ENCODE measurements at places on chromosomes 16 and 17.

DNA sequence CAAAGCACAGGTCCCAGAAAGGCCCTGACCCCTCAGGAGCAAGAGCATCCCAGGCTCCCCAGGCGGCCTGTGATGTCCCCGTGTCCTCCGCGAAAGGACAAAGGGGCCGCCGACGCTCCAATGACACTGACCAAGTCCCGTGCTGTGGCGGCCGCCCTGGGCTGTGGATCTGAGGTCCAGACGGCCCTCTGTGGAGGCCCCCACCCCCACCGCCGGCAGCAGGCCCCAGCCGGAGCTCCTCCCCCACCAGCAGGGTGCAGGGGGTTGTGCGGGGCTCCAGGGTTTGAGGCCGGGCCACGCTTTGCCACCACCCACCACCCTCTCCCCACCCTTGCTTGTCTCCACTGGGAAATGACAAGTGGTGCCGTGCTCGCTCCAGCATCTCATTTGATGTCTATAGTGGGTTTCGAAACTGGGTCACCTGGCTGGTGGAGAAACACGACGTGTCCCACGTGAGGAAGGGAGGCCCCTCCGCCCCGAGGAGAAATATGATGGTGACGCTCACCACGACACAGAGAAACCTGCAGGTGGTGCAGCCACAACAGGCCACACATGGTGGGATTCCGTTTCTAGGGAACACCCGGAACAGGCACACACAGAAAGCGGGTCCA, 31.2 kb upstream of the ZNF469 start:
- no peak for DNase-seq

GRCh38 chr17:44350733-44351226, 5.7 kb downstream of the GRN start:
- DNase-seq, result no peak

- no peak for DNase-seq
Measured at GRCh38 chr17:72579990-72580320, 459.1 kb downstream of the SOX9 start.

- DNase-seq, result no peak
Measured at GRCh38 chr17:29603109-29603674, 10.3 kb downstream of the ANKRD13B start.

DNA sequence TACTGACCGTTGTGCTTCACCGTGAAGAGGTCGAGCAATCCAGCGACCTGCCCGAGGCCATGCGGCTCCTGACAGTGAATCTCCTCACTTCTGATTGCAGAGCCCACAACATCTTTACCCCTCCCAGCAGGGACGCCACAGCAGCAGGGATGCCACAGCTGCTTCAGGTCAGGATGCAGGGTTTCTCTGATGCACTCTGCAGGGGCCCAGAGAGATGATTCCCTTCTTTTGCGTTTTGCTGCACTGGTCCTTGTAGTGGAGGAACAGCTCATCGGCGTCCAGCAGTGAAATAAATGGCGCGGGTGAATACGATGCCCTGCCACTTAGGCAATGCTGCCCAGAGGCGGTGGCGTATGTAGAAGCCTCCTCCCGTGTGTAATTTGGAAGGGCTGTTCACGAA, 5.6 kb downstream of the KIAA0513 start:
- DNase-seq, result no peak

- no peak for DNase-seq
Measured at GRCh38 chr17:76241204-76241538, 878 bp upstream of the RNF157 start.

DNA sequence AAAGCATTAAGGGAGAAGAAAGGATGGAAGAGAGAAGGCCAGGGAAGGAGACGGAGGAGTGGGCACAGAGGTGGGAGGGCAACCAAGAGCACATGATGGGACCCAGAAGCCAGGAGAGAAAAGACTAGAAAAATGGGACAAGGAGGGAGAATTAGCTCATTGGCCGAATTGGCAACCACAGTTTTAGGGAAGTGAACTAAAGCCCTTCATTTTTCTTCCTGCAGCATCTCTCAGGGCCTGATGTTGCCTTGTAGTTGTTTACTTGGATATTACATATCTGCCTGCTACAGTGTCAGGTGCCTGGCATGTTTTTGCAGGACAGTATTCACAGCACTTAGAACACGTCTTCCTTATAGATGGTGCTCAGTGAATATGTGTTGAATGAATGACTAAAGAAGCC, 19.0 kb downstream of the EMP2 start:
- no peak for DNase-seq

DNA sequence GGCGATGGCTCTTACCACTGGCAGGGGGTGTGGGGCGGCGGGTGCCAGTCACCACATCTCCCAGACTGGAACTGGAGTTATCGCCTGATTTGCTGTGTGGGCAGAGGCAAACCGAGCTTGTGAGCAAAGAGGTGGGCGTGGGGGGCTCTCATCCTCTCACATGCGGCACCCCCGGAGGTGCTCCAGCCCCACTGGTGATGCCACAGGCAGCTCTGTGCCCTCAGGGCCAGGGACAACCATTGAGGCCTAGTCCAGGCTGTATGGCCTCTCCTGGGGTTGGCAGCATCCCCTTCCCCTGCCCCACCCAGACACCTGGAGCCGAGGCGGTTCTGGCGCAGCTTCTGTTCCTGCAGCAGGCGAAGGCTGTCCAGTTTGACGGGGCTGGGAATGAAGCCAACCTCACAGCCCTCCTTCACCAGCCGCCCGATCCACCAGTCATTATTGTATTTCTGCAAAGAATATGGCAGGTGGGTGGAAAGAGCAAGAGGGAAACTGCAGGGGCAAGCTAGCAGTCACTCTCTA, 10.9 kb downstream of the CACNB1 start:
- DNase-seq, result no peak

GRCh38 chr17:10337976-10338375, 34.8 kb downstream of the MYH13 start:
- DNase-seq, result no peak

GRCh38 chr16:25012525-25012991, 2.6 kb downstream of the ARHGAP17 start:
- no peak for DNase-seq

DNA sequence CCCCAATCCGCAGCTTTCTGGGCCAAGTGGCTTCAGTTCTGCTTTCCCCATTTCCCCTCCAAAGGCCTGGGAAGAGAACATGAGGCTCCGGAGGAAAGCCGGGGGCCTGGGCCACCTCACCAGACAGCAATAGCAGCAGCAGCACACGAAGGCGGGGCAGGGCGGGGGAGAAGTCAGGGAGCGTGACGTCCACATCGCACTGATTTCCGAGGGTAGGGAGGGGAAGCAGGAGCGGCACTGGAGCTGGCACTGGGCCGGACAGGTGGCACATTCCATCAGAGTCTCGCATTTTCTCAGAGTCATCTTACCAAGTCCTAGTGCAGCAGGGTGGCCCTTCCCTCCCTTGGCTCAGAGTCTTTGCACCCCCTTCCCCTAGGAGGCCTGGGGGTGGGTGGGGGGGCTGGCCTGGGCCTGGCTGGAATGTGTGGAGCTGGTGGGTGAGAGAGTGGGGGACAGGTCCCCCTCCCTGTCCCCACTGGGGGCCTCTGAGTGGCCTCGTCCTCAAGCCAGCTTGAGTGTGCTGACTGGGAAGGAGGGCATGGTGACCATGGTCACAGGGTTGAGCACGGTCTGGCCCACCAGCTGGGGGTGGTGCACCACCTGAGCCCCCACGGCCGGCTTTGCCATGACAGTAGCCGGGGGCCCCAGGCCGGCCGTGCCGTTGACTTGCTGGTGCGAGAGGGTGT, 14.3 kb downstream of the MNT start:
- DNase-seq, result no peak

GRCh38 chr17:82440991-82441627, 9.4 kb downstream of the CYBC1 start:
- no peak for DNase-seq

DNA sequence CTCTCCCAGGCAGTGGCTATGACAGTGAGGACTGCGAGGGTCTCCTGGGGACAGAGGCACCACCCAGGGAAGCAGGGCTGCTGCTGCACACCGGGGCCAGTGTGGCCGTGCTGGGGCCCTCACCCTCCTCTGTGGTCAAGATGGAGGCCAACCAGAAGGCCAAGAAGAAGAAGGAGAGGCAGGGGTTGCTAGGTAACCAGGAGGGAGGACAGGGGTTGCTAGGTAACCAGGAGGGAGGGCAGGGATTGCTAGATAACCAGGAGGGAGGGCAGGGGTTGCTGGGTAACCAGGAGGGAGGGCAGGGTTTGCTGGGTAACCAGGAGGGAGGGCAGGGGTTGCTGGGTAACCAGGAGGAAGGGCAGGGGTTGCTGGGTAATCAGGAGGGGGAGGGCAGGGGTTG, 55.2 kb downstream of the ACTG1 start:
- DNase-seq, result no peak

GRCh38 chr16:4860727-4861342, 13.6 kb downstream of the UBN1 start:
- DNase-seq, result no peak

- no peak for DNase-seq
Measured at GRCh38 chr16:51172368-51172767, 21.3 kb upstream of the SALL1 start.

GRCh38 chr16:84260766-84261554, 21.1 kb upstream of the KCNG4 start:
- DNase-seq, result no peak

DNA sequence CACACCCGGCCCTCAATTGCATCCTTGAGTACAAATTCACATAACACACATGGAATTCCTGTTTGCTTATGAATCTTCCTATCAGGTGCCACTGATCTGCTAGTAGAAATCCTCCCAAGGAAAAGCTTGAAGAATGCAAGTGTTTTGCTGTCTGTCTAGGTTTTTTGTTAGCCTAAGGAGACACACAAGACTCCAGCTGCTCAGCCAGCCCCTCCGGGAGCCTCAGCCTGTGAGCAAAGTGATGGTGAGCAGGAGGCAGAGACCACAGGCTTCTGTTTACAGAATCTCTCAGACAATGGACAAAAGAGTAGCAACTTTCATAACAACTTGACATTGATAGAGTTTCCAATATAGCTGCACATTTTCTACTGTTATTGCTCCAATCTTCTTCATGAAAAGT, 18.4 kb upstream of the PRKCA start:
- DNase-seq, result no peak

GRCh38 chr17:33225509-33225908, 67.6 kb downstream of the ASIC2 start:
- DNase-seq, result no peak

DNA sequence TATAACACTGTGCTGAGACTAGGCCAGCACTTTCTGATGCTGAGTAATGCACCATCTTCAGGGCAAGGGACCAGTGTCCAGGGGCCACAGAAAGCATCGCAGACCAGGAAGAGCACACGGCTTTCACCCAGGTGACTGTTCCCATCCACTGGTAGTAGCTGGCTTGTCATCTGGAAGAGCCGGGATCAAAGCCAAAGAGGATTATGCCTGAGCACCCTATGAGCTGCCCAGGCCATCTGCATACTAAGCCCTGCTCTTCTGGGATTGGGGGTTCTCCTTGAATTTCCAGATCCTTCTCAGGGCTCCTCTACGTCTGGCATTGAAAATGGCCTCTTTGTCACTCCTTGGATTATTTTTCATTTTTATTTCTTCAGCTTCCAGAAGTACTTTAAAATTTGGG, 140.7 kb downstream of the IRX3 start:
- no peak for DNase-seq

- DNase-seq, result no peak
Measured at GRCh38 chr17:83196024-83196365, 116.6 kb downstream of the METRNL start.

DNA sequence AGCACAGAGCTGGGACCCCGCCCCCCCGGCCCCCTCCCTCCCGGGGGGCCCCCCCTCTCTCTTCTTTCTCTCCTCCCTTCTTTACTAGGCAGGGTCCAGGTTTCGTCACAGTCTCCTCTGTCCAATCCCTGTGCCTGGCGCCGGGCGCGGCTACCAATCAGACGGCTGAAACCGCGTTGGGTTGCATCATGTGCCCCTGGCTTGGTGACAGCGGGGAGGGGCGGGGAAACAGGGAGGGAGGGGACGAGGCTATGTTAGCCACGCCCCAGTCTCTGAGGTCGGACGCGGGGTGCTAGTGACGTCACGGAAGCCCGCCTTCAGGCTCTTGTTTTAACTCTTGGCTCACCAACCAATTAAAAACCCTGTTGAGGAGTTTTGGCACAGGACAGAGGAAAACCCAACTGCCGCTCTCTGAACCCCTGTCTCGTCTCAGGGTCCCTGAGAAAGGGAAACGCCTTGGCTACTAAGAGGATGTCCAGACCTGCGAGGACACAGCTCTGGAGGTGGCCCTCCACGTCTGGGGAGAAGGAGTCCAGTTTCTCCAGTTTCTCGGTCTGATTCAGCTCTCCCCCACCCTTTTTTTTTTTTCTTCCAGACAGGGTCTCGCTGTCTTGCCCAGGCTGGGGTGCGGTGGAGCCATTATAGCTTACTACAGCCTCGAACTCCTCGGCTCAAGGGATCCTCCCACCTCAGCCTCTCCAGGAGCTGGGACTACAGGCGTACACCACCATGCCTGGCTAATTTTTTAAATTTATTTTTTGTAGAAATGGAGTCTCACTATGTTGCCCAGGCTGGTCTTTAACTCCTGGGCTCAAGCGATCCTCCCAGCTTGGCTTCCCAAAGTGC, 441 bp upstream of the PLEKHH3 start:
- DNase-seq, result peak; percentile 74

GRCh38 chr16:47778106-47778801, 317.1 kb downstream of the PHKB start:
- no peak for DNase-seq

GRCh38 chr16:10122546-10122945, 59.7 kb downstream of the GRIN2A start:
- DNase-seq, result no peak

DNA sequence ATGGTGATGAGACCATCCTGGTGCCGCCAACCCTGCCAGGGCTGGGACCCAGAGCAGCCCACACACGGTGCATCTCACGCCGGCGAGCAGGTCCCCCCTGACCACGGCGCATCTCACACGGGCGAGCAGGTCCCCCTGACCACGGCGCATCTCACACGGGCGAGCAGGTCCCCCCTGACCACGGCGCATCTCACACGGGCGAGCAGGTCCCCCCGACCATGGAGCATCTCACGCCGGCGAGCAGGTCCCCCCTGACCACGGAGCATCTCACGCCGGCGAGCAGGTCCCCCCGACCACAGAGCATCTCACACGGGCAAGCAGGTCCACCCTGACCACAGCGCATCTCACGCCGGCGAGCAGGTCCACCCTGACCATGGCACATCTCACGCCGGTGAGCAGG, 59.2 kb downstream of the MRM3 start:
- no peak for DNase-seq

- no peak for DNase-seq
Measured at GRCh38 chr17:50268026-50268425, 6.2 kb upstream of the TMEM92 start.
